ENCODE measurements at places on chromosomes 13 and 19.

GRCh38 chr19:49413348-49413747 is 9.9 kb downstream of the PTH2 start:
- peak; percentile 78 for DNase-seq

DNA sequence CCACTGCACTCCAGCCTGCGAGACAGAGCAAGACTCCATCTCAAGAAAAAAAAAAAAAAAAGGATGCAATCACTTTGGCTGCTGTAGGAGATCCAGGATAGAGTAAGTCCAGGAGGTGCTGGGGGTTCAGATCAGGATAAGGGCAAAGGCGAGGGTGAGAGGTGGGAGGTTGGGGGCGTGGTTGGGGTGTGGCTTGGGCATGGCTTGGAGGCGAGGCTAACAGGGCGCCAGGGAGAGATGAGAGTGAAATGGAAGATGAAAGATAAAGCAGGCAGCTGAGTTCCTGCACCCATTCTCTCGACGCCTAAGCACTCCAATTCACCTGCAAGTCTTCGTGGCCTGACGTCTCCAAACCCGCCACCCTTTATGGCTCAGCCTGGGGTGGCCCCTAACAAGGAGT is 25.0 kb upstream of the ZNRF4 start:
- no peak for DNase-seq

GRCh38 chr13:98838776-98839175 is 86.3 kb upstream of the SLC15A1 start:
- no peak for DNase-seq

- no peak for DNase-seq
Observed at GRCh38 chr19:2555422-2556220, 79.7 kb downstream of the GADD45B start.

DNA sequence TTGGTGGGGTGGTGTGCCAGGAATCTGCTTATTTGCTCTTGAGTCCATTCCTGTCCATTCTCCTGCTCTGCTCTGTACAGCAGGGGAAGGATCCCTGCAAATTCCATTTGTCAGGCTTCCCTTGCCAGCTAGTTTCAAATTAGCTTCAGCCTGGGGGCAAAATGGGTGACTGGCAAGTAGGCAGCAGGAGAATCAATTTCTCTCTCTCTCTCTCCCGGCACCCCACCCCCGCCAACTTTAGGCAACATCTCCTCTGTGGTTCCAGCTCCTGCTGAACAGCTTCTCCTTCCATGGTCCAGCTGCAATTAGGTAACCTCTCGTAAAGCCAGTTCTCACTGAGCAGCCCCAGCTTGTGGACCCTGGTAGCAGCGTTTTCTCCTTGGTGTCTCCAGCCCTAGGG is 6.7 kb upstream of the MYCBP2 start:
- DNase-seq = no peak

- DNase-seq = peak; percentile 16
Observed at GRCh38 chr19:42124386-42124901, 7.8 kb downstream of the POU2F2 start.
